H9 (cell line): ENCODE measurements at places on chromosomes 3 and 15. TPM values are rescaled to one million over a fixed set of nuclear protein-coding genes. Genes with fewer than 3 reads are reported as not detected.

The KBTBD13 gene
- total RNA-seq = not detected in 2 replicates

The PRSS50 gene
- total RNA-seq = 0.24 and 0.59 TPM in 2 replicates

DNA sequence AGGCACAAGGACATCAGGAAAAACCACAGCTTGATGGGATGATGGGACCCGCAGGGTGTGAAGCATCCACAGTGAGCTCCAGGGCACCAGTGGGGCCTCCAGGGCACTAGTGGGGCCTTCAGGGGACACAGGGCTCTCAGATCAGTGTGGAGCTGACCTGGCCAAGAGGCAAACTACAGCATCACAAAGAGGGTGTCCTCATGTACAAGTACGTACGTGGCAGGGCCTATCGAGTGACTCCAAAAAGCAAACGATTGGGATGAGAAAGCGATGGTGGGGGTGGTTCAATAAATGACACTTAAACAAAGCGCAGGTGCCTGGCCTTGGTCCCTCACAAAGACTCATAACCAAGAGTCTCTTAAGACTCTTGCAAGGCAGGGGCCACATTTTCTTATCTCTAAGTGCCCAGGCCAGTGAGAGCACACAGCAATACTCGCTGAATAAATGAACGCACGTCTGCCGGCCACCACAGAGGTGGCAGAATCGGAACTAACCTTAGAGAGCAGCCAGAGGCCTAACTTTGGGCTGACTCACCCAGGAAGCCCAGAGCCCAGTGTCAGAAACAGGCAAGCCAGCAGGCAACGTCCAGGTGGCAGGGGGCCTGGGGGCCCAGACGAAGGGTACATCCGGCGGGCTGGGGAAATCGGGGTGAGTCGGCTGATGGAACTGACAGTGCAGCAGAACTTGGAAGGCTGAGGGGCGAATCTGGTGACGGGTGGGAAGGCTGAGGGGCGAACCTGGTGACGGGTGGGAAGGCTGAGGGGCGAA, 8.7 kb downstream of the PCSK6 start:
- H3K4me3 ChIP-seq = no peak overlapping the region
- H3K27me3 ChIP-seq = no peaks in the 10 kb centered on the region
- DNase-seq = no peak
- no peaks in the 10 kb centered on the region for H3K36me3 ChIP-seq
- no peaks in the 10 kb centered on the region for H3K4me1 ChIP-seq

GRCh38 chr3:142993958-142994442, 7.4 kb upstream of the U2SURP start:
- H3K4me1 ChIP-seq = no peaks in the 10 kb centered on the region
- DNase-seq = peak; percentile 45
- H3K27ac ChIP-seq = no peak overlapping the region

- H3K36me3 ChIP-seq = no peaks in the 10 kb centered on the region
- no peak overlapping the region for H3K4me3 ChIP-seq
- DNase-seq = peak; percentile 53
- H3K27ac ChIP-seq = peak overlapping the region; percentile 32
- H3K4me1 ChIP-seq = peaks cover 3% of the 10 kb centered on the region; the same call in 1 of the 2 replicates
These were observed 9.5 kb upstream of the TRIM69 start for GRCh38 chr15:44726568-44727484.

GRCh38 chr3:147422601-147423536, 13.7 kb downstream of the ZIC1 start:
- no peaks in the 10 kb centered on the region for H3K36me3 ChIP-seq
- peaks cover 67% of the 10 kb centered on the region for H3K27me3 ChIP-seq
- H3K4me1 ChIP-seq = peaks cover 5% of the 10 kb centered on the region; the same call in 1 of the 2 replicates
- DNase-seq = peak; percentile 62
- peak overlapping the region; percentile 23; the same call in 1 of the 2 replicates for H3K4me3 ChIP-seq
- H3K27ac ChIP-seq = no peak overlapping the region
